ENCODE measurements at places on chromosomes 7 and 10.

DNA sequence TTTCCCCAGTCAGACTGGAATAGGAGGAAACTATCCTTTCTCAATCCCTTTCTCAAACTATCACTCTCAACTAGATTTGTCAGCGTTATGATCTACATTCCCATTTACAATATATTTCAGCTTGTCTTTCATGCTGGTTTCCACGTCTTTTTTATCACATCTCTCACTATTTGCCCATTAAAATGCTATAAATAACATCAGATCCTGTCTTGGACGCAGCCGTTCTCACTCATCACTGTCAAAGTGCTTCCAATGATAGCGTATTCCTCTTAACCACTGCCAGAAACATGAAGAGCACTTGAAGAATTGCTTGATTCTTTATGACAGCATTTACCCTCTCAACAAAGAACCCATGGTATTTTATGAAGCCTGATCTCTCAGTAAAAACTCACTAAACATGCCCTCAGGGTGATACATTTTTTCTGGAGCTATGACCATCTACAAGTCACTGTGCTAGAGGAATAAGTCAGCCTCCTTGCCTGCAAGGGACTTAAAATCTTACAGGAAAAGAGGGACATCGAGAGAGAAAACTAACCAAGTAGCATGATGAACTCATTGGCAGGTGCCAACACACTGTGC is 205.6 kb upstream of the PFKP start:
- DNase-seq = no peak

GRCh38 chr10:116732573-116732972 is 9.8 kb downstream of the HSPA12A start:
- no peak for DNase-seq

GRCh38 chr10:75203724-75204123 is 6.9 kb upstream of the VDAC2 start:
- DNase-seq = no peak

DNA sequence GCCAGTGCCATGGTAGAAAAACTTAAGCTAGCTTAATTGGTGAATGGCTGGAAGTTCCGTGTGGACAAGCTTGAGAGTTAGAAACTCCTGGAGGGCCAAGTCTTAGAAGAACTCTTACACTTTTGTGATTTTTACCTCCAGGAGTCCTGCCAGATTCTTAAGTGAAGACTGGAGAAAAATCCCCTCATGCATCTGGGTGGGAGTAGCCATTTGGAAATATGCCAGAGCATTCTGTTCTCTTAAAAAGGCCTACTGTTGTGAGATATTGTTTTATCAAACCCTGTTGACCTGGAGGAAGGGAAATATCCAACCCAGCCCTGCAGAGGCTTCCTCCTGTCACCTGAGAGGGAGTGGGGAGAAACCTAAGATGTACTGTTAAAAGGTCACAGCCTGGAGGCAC is 17.6 kb upstream of the MCM10 start:
- no peak for DNase-seq

DNA sequence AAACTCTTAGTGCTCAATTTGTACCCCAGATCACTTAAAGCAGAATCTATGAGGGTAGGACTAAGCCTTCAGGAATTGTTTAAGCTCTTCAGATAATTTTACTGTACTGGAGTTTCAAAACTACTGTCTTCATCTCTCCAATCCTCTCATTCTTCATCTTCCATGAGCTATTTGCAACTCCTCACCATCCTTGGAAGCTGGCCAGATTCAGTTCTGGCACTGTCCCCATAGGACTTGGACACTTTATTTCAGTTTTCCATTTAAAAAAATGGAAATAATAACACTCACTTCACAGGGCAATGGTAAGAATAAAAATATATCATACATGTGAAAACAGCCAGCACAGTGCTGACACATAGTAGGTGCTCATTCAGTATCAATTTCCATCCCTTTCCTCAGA is 74.6 kb downstream of the PPP1R17 start:
- no peak for DNase-seq

DNA sequence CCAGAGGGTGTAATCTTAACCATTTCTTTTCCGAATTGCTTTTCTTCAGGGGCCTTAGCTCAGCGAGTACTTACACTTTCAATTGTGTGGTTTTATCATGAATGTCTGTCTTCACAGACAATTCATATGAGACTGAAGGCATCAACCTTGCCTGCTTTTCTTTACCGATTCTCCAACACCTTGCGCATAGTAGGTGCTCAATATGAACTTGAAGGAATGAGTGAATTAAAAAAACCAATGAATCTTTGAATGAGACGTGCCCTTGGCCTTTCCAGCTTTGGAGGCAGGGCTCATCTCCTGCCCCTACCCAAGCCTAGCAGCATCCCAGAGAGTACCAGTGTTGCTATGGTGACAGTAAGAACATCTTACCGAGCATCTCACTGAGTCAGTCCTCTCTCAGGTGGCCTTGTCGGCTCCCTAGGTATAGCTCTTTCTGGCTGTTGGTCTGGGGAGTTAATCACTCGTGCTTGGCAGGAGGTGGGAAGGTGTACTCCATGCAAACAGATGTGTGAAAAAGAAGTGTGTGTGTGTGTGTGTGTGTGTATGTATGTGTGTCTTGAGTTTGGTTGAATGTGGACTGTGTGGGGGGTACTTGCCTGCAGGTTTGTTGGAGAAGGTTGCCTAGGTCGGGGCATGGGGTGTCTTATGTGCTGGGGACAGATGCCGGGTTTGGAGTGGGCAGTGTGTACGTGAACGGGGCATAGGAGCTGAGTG is 107.7 kb downstream of the C10orf105 start:
- DNase-seq = no peak

DNA sequence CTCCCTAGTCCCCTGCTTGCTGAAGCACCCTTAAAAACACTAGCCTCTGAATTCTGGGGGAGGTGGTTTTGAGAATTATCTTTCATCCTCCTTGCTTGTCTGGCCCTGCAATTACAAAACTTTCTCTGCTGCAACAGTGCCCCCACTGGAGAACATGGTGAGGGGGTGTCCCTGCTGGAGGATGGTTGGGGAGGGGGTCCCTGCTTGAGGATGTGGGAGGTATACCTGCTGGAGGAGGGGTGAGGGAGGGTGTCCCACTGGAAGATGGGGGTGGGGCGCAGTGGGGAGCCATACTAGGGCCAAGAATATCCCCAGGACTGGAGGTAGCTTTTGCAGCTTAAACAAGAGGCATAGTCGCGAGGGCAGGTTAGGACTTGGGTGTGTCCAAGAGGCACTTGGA is 3.2 kb upstream of the POLM start:
- DNase-seq = no peak

Measured in CD4-positive, alpha-beta T cell treated with Interleukin-12 subunit alpha and Interleukin-12 subunit beta, for 1 hour (primary cell).